ENCODE measurements at places on chromosomes 3 and 15.

GRCh38 chr3:121817753-121818152 is 17.1 kb downstream of the IQCB1 start:
- DNase-seq = no peak

GRCh38 chr3:13338996-13339395 is 81.1 kb downstream of the NUP210 start:
- no peak for DNase-seq

- no peak for DNase-seq
These were observed 339.0 kb downstream of the IL5RA start for GRCh38 chr3:2771193-2771592.

DNA sequence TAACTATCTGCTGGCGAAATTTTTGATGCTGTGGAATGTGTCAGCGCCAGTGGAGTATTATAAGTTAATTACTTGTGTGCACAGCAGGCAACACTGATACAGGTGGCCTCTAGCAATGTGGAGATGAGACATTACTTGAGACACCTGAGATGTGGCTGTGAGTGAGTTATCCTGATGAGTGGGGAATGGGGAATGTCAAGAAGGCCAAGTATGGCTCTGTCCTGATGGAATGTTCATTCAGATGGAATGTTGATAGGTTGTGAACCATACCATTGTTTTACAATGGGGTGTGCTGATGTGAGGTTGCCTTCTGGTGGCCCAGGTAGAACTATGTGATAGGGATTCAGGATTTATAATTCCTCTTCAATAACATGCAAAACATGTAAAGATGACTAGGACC is 404.8 kb downstream of the PTPRG start:
- DNase-seq = peak; percentile 60

- DNase-seq = no peak
These were observed 48.9 kb downstream of the CACNA2D2 start for GRCh38 chr3:50454481-50455070.

- no peak for DNase-seq
These were observed 223.5 kb upstream of the RBMS3 start for GRCh38 chr3:29057326-29057725.
